Stimulated activated CD8-positive, alpha-beta memory T cell treated with anti-CD3 and anti-CD28 coated beads, Interleukin-4, amount 100 ng/mL, for 24 hours (primary cell): ENCODE measurements at places on chromosomes 2 and 18.

GRCh38 chr2:162821176-162821575 is 17.4 kb downstream of the KCNH7 start:
- DNase-seq: no peak

- DNase-seq: no peak
These were observed 19.4 kb downstream of the KLHL29 start for GRCh38 chr2:23404426-23404825.

DNA sequence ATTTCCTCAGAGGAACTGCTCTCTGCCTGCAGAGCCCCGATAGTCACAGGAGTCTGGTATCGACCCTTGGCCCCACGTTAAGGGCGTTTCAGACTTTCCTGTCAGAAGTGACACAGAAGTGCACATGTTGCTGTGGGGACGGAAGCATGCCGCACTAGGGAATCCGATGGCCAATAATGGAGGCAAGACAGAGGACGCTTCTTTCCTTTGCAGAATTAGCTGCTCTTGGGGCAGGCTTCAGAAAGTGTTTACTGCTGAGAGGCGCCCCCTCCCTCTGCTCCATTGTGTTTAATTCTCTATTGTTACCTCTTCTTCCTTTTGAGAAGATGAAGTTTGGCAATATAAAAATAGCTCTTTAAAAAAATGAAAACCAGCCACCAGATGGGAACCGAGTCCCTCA is 118.6 kb upstream of the EML6 start:
- DNase-seq: no peak

GRCh38 chr2:82124629-82125028 is 1820.1 kb upstream of the LRRTM1 start:
- DNase-seq: no peak

- no peak for DNase-seq
These were observed 459.4 kb upstream of the HNRNPA3 start for GRCh38 chr2:176753205-176753604.

DNA sequence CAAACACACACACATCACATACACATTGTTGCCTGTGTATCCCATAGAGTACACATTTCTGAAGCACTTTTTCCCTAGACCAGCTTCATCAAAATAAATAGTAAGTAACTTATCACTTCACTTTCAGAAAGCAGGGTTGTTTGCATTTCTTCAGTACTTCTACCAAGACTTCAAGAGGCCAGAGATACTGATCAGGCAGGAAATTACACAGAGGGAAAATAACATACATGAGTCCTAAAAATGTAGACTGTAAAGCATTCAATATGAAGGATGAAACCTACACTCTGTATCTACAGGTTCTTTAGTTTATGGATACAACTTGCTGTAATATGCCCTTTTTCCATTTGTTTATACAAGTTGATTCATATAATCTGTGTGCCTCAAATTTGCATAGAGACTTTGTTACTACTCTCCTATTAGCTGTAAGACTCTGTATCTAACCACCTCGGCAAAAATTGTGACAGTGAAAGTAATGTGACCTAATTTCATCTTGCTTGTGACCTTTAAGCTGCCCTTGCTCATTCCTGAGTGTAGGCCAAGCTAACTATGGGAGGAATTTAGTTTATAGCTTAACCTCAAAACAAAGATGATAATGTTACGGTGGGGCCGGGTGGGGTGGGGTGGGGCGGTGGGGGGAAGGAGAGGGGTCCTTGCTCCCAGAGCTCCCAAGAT is 228.9 kb upstream of the SPOPL start:
- DNase-seq: no peak
